CD4-positive, alpha-beta T cell treated with Interleukin-2 at 100 ng/mL for 4 hours (primary cell): ENCODE measurements at places on chromosomes 11 and 22.

GRCh38 chr22:35329114-35329847 is 29.6 kb downstream of the TOM1 start:
- no peak for DNase-seq

DNA sequence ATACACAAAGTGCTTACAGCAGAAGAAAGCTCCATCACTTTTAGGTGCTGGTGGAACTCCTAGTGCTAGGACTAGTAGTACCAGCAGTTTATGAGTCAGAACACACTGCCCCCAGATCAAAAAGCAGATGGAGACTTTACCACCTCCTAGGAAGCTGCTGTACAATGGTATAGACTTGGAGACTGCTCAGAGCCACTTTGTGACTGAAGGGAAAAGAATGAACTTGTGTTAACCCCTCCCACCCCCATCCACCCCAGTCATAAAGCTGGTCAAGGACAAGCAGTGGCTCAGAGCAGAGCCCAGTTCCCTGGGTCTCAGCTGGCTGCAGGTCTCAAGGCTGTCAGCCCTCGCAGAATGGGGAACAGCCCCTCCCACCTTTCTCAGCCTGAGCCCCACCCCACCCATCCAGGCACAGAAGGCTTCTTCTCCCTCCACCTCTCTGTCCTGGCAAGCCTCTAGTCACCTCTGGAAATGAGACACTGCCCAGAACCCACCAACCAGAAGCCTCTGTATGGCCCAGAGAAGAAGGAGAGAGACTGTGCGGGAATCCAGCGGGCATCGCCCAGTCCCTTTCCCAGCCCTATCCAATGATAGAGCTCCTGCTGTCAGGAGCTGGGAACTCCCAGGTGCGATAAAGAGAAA is 23.8 kb downstream of the PACSIN2 start:
- DNase-seq, result no peak

GRCh38 chr11:114496915-114497314 is 57.6 kb downstream of the REXO2 start:
- no peak for DNase-seq

DNA sequence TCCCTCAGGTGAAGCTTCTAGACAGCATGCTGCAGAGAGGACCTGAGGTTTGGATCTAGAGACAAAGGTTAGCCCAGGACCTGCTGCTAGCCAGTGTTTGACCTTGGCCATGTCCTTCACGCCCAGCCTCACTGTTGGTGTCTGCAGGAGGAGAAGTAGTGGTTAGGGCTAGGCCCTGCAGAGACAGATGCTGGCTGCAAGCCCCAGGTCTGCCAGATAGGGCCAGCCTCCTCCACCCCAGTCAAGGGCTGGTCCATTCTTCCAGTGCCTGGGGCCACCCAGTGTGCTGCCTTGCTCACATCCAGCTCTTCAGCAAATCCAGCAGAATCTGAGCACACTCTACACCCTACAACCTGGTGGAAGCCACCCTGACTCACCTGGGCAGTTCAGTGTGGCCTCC is 21.5 kb upstream of the MIEF1 start:
- no peak for DNase-seq

GRCh38 chr11:113701491-113701890 is 4.6 kb downstream of the TMPRSS5 start:
- DNase-seq, result no peak

DNA sequence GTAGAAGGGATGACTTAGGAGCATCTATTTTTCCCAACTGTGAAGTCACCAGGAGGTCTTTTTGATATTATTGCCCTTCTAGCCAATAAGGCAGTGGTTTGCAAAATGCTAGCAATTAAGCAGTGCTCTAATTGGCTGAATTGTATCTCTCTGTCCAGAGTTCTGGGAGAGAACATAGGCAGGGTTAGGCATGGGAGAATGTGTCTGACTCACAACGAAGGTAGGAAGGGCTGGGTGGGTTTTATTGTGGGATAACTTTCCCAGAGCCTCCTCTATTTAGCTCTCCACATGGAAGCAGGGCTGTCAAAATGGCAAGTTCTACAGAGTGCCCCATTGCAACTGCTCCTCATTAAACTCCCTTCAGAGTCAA is 415.9 kb upstream of the CADM1 start:
- DNase-seq, result no peak

DNA sequence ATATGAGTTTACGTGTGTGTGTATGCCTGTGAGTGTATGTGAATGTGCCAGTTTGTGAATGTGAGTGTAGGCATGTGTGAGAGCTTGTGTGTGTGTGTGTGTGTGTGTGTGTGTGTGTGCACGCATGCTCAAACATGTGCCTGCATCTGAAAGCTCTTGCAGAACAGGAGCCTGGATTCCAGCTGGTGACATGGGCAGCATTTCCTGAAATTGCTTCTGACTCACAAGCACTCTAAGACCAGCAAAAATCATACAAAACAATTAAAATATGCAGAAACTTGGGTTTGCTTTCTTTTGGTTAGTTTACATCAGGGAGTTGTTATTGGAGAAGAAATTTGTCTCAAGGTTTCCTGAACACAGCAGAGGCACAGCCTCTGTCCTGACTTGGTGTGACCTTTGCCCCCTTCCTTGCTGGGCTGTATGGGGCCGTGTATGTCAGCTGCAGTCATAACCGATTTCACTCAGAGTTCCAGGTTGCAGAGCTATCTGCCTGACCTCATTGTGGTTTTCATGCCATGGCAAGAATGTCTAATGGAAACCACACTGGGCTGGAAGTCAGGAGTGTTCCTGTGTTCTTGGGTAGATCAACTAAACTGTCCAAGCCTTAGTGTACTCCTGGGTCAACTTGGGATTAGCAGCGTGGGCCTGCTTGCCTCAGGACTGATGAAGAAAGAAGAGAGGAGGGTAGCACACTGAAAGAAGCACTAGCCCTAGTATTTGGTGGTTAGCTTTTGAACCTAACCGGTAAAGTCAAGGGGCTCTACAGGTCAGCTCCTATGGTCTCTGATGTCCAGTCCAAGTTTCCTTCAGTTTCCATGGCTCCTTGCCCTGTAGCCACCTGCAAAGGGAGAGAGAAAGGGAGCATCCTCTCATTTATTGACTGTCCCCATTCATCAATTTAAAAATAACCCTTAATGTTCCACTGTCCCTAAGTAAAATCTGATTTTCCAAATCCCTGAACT is 143.7 kb downstream of the SNX19 start:
- no peak for DNase-seq

DNA sequence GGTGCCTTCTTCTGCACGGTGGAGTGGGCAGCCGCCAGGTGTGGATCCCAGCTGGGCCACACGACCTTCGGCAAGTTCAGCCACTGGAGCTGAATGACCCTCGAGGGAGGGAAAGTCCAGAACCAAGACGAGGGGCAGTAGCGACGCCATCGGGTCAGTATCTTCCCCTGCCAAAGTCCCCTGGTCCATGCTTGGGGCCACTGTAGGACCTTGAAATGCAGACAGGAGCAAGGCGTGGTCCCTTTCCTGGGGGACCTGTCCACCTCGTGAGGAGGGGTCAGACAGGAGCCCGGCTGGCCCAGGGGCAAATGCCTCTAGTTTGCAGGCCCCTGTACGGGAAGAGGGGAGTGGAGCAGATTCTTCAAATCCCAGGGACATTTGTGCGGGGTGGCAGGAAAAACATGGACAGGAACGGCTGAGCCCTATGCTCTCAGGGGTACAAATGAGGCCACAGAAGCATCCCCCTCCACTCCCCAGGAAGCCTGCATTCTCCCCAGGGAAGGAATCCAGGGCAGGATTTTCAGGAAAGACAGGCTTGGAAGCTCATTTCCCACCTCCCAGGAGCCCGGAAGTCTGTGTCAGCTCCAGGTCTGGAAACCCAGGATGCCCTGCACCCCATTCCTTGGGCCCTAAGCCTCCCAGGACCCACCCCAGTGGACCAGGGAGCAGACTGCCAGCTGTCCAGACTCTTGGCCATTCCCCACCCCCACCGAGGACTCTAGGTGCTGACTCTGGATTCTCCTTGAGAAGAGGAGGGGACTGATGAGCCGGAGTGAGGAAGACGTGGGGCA is 6.6 kb downstream of the SHANK2 start:
- DNase-seq, result no peak

GRCh38 chr11:6411594-6412031 is 7.3 kb downstream of the APBB1 start:
- no peak for DNase-seq

DNA sequence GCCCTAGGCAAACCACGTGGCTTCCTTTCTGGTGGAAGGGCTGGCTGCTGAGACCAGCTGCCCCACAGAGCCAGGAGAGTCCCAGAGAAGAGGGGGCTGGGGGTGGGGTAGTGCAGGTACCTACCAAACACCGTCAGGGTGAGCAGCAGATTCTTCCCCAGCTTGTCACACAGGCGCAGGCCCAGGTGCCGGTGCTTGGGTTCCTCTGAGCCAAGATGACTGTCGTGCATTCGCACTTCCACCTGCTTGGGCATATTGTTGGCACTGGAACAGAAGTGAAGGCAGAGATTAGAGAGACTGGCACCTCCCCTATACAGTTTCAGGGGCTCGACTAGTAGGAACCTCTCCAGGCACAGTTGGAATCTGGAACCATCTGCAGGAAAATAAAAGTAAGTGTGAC is 102.1 kb downstream of the SLC1A2 start:
- no peak for DNase-seq
